Coronary artery (tissue), 2 donors: ENCODE measurements at places on chromosomes 2 and 18.

DNA sequence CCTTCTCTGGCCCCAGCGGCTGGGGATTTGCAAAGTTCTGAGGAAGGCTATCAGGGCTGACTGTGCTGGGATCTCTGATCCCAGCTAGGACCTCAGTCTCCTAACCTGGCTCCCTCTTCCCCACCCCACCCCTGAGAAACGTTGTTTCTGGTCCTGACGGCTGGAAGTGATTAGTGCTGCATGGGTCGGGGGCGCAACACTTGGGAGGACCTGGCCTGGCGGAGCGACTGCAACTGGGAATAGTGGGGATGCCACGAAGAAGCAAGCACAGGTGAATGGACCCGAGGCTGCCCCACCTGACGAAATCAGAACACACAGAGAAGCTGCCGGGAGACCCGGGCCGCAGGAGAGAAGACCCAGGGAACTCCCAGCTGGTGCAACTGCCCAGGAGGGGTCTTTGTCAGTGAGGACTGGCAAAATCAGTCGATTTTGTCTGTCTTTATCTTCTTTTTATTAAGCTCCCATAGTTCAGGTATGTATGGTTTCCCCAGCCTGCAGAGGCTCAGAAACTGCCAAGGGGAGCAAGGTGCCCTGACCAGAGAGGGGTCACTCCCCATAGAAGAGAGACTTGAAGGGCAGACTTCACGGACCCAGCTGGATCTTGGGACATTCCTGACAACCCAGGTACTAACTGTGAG, 656 bp upstream of the LBX2 start:
- DNase-seq = peak; percentile 67

- DNase-seq = no peak
These were observed 517.0 kb downstream of the SLC4A3 start for GRCh38 chr2:220144411-220144810.

GRCh38 chr2:85414761-85415553, 3.6 kb upstream of the SH2D6 start:
- no peak for DNase-seq

DNA sequence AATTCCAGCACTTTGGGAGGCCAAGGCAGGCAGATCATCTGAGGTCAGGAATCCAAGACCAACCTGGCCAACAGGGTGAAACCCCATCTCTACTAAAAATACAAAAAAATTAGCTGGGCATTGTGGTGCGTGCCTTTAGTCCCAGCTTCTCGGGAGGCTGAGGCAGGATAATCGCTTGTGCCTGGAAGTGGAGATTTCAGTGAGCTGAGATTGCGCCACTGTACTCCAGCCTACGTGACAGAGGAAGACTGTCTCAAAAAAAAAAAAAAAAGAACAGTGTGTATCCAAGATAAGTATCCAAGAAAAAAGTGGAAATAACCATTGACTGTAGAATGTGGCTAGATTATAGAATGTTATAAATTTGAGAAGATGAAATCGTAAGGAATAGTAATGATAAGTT, 142.1 kb downstream of the FAM124B start:
- no peak for DNase-seq

DNA sequence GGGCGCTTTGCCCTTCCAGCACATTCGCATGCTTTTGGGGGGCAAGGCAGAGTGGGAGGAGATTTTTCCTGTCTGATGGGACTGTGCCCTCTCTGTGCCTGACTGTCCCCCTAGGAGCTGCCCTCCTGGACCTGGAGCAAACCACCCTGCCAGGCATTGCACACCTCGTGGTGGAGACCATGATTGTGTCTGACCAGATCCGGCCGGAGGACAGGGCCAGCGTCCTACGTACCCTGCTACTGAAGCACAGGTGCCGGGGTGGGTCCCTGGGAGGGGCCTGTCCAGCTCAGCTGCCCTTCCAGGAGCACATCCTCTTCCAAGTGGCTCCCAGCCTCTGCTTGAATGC, 5.3 kb downstream of the SLC4A3 start:
- DNase-seq = no peak

- no peak for DNase-seq
These were observed 64.8 kb downstream of the ST3GAL5 start for GRCh38 chr2:85823951-85824350.

- no peak for DNase-seq
These were observed 117.3 kb downstream of the MTCL1 start for GRCh38 chr18:8822643-8823042.

- DNase-seq = no peak
These were observed 246.3 kb downstream of the TNS1 start for GRCh38 chr2:217756375-217757107.

DNA sequence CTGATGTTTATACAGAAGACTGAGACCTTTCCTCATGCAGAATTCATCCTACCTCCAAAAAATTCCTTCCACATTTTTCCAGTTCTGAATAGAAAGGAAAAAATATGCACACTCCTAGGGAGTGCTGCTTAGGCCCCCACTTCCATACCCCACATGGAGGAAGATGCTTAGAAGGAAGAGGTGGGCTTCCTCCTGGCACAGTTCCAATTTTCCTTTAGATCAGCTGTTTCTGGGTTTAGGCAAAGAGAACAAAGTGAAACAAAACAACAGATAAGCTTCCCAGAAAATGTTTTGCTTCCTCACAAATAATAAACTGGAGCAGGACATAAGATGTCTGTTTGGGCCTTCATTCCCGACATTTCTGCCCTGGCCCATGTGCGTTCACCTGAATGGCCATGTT, 172.6 kb downstream of the PRPF40A start:
- DNase-seq = no peak

DNA sequence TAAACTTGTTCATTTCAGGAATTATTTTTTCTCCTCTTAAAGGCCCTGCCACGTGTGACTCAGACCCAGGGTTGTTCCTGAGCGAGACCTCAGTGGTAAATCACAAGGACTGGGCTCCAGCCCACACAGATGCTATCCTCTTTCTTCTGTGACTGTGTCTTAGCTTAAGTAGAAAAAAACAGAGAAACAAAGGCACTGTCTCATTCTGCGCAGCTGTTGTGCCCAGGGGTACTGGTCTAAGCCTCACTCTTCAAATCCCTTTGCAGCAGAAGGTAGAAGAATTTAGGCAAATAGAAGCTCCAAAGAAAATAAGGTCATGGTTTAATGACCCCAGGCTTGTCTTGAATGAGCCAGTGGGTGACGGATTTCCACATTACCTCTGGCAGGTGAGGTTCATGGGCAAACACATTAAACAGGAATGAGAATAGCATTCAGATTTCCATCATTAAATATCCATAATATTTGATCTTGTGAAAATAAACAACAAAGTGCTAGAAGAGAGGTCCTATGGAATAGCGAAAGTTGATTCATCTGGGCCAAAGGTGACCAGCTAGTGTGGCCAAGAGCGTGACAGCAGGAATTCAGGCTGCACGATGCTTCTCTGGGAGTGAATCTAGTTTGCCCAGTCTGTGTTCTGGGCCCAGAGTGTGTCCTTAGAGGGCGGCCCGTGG, 63.3 kb downstream of the LIPG start:
- peak; percentile 65 for DNase-seq

DNA sequence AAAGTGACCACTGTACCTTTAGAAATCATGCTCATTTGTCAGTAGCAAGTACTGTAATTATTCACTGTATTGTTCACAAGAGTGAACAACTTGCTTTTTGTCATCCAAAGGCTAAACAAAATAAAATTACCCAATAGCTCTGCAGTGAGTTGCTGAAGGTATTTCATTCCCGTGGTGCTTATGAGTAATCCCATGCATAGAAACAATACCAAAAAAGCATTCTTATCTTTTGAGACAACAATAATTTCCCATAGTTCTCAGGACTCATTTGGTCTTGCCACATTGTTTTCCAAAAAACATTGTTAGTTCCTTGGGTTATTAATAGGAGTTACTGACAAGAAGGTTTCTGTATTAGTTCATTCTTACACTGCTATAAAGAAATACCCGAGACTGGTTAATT, 503.2 kb upstream of the FAM98A start:
- no peak for DNase-seq

DNA sequence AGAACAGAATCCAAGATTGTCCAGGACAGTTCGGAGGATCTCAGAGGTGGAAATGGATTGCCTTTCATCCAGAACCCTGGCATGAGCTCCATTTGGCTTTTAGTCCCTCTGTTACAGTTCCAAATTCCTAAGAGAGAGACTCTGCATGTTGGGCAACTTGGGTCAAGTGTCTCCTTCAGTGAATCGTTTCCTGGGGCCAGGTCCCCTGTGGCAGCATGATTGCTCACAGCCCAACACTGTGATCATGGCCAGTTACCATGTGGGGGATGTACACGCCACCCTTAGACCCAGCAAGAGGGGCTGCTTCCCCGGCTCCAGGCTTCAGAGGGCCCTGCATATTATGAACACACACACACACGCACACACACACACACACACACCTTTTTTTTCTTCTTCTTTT, 118.6 kb upstream of the GLI2 start:
- DNase-seq = no peak

GRCh38 chr2:5561006-5561405, 131.2 kb upstream of the SOX11 start:
- DNase-seq = no peak

GRCh38 chr18:43578706-43579105, 301.4 kb upstream of the SYT4 start:
- DNase-seq = no peak

DNA sequence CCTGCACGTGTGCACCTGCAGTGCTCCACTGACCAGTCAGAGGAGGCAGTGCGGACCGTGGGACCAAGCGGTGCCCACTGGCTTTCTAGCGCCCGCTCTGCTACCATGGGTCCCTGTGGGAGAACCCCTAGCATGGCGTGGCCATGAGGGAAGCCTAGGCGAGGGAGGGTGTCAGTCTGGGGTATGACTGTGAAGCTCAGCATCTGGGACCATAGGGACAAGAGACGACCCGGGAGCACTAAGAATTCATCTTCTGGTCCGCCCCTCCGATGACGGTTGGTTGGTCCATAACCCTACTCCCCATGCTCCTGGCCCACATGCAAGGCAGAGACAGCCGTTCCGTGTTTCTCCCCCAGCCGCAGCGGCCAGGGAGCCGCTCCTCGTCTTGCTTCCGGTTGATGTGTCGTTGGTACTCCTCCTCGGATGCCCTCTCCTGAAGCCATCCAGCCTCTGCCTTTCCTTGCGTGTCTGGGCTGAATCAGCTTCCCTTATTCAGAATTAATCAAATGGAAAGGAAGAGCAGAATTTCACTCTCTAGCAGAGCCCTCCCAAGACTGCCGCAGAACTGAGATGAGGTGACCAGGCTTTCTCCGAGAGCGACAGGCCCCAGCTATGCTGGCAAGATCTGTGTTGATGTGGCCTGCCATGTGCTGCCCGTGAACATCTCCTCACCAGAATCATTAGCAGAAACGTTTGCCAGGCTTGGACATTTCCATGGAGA, 23.0 kb downstream of the COX7A2L start:
- DNase-seq = no peak

DNA sequence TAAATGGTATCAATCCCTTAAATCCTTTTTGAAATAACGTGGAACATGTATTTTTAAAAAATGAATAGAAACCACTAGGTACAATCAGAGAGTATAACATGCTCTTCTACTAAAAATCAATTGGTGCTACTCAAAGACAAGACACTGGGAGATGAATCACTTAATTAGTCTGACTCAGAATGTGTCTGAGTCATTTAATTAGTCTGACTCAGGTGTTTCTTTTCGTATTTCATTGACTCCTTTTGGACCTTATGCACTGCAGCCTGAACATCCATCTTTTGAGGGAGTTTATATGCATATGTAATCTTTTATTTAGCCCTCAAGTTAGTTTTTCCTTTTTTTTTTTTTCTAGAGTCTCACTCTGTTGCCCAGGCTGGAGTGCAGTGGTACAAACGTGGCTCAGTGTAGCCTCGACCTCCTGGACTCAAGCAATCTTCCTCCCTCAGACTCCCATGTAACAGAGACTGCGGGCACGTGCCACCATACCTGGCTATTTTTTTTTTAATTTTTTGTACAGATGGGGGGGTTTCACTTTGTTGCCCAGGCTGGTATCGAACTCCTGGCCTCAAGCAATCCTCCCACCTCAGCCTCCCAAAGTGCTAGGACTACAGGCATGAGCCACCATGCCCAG, 26.5 kb downstream of the PPP4R3B start:
- no peak for DNase-seq

DNA sequence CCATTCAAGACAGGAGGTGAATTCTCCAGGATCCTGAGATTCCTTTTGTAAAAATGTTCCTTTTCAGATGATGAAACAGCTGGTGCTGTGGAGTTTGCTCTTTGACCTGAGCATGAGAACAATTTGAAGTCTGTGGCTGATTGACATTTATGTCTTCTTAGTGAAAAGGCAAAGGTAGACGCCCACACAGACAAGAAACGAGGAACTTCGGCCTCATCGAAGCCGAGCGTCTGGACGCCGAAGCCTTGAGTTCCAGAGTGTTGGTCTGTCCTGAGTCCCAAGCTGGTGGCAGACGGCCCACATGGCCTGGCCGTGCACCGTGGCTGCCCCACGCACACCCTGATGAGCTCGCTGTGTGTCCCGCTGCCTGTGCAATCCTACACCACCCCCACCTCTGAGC, 20.7 kb upstream of the SNTG2 start:
- DNase-seq = no peak

DNA sequence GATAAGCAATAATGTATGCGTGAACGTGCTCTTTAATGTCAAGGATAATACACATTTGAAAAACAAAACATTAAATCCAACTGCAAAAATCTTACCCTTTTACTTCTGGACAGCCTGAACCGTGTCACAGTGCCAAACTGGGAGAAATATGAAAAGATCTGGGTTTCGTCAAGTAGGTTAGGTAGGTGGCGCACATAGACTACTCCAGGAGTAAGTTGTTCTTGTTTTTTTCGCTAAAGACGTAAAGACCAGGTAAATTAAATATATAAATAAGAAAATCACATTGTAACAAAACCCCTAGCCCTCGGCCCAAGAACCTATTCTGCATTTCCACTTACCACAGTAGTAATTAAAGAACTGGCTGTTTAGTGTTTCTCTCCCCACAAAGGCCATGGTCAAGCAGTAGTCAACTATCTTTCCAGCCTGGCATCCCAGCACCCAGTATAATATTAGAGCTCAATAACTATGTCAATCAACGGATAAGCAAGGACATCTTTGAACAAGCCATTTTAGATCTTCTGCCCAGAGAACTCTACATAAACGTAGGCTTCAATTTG, 1.1 kb downstream of the NIFK start:
- DNase-seq = no peak

DNA sequence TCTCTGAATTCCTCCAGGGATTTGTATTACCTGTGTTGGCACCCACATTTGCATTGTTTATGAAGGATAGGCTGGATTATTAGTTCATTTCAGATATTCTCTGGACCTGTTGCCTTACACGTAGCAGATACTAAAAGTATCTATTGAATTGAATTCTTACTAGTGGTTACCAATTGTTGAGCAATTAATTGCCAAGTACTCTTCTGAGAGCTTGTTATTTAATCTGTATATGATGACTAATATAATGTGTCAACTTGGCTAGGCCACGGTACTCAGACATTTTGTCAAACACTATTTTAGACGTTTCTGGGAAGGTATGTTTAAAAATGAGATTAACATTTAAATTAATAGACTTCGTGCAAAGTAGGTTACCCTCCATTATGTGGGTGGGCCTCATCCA, 2.5 kb upstream of the SPP2 start:
- no peak for DNase-seq

GRCh38 chr2:179991344-179991743, 15.8 kb downstream of the CWC22 start:
- DNase-seq = no peak
